BJ (cell line): ENCODE measurements at places on chromosomes 3 and 15.

DNA sequence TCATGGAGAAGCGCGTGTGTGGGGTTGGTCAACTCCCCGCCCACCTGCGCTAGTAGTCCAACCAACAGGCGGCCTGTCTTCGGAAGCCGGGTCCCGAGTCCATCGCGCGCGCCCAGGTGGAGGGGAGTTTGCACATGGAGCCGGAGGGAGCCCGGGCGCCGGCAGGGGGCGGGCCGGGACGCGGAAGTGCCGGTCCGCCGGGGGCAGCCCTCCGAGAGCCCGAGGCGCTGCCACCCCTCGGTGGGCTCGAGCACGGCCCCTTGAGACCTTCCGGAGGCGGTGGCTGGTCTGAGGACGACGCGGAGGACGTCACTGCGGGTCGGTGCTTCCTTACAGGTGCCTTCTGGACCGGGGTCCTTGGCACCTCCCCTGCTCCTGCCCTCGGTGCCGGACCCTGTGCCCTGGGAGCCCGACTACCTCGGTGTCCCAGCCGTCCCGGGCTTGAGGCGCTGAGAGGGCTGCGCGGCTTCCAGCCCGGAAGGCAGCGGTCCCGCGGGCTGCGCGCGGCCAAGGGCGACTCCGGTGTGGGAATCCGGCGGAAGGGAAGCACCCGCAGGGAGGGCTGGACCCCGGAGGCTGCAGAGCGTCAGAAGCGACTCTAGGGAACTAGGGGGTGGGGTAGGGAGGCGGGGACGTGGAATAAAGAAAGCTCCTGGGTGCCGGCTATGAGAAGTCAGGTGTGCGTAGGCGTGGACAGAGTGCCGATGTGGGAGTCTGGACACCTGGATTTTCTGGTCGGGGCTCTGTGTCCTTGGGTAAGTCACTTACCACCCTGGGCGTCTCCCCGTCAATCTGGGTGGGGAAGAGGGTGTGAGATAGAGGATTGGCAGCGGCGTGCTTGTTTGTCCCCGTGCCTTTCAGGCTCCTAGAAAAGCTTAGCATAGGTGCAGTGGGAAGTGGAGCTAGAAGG, 212.3 kb downstream of the FGF12 start:
- DNase-seq = no peak

DNA sequence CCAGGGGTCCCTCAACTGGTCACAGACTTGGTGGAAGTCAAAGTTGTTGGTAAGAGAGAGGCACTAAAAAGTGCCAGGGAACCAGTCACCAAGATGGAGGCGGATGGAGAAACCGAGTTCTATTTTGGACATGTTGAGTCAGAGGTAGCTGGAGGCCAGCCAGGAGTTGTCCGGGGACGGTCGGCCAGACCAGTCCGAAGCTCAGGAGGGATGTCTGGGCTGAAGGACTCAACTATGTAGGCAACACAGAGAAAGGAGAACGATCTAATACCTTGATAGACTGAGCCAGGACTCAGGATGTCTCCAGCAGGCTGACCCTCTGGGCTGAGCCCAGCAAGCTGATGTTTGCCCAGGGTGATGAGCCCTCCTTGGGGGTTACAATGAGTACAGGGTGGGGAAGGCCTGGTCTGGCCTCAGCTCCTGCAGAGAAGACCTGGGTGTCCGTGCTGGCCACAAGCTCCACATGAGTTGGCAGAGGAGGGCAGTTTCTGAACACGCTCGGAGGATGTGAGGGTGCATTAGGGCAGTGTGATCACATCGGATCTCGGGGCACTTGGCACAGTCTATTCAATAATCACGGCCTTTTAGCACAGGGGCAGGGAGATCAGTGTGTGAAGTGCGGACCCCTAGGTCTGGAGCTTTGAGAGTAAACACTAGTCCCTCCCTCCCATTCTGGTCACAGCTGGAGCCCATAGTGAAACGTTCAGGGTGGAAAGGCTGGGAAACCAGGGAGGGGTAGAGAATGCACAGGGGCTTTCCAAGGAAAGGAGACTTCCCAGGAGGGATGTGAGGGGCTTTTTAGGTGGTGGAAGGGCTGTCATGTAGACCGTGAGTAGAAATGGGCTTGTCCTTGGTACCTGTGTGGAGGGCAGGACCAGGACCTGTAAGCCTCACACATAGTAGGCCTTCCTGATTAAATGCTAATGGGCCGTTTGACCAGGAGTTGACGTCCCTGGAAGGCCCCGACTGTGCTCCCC, 111.9 kb downstream of the ETFA start:
- no peak for DNase-seq

DNA sequence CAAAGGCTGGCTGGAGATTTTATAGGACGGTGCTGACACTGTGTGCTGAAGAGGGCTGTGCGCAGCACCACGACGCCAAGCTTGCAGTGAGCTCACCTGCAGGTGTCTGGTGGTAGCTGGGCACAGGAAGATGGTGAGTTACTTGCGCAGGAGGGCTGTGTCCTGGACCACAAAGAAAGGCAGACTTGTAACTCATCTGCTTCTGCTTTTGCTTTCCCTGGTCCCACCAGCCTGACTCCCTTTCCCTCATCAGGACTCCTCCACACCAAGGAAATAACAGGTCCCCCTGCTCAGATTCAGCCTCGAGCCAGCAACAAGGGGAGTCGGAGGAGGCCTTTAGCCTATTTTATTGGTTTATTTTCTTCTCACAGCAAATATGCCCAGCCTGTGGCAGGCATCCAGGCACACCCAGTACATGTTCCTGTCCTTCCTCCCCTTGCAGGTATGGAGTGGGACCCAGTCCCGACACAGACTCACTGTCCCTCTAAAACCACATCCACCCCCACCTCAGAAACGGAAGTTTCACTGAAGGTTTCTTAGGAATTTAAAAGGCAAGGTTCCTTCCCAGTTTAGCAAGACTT, 35.6 kb upstream of the FLNB start:
- DNase-seq = no peak

- no peak for DNase-seq
Observed at GRCh38 chr15:72920551-72920950, 131.7 kb upstream of the NEO1 start.

DNA sequence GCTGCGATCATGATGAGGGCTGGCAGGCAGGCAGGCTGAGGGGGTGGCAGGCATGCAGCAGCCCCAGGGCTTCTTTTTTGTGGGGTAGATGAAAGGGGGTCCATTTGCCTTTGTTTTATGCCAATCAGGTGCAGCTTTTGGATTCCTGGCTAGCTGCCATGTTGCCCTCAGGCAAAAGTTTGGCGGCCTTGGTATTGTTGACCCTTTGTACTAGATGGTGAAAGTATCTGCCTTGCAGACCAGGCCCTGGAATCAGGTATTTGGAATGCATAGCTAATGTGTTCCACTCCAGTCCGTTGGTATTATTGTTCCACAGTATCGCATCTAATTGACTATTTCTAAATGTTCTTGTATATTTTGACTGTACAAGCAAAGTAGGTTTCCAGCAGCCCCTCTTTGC, 35.0 kb downstream of the EEFSEC start:
- DNase-seq = no peak

- DNase-seq = no peak
Observed at GRCh38 chr3:188215129-188215528, 61.2 kb downstream of the LPP start.

- no peak for DNase-seq
Observed at GRCh38 chr3:28218071-28218916, 23.1 kb upstream of the CMC1 start.

DNA sequence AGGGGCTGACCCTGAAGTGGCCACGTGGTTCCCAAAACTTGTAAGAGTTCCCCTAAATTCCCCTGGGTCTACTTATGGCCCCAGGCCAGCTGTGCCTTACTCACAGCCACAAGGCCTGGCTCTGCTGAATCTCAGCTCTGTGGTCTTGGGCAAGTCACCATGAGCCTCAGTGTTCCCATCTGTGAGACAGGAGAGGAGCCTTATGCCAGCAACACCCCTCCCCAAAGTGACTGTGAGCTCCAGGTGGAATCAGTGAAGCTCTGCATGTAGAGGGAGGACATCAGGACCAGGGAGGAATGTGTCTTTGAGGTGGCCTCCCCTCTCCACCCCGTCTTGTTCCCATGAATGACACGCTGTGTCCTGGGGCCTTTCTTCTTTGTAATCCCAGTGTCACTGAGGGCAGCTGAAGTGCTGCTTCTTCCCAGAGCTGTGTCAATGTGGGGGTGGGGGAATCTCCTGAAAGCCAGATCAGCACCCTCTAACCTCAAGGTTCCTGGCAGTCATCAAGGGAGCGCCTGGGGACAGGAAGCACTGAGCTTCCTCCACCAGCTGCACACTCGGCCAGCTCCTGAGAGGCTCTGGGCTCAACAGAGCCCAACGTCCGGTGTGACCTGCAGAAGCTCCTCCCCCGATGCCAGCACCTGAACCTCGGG, 258.9 kb downstream of the UACA start:
- DNase-seq = no peak

DNA sequence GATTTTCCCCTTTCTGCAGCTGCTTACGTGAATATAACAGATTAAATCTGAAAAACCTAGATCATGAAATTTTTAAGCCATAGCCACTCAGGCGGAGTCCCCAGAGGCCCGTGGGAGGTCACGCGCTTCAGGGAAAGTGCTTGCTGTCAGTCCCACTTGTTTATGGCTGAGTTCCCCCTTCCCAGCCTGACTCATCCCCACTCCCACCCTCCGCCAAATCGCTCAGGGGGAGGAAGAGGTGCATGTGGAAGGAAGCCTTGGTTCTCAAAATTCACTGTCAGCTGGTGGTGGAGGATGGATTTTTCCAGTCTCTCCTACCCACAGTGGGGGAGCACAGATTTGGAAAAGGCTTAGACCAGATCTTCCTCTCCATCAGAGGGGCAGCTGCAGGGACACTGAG, 67.4 kb downstream of the CORO2B start:
- DNase-seq = no peak
